ENCODE measurements at places on chromosomes 16 and 17. TPM values are rescaled to one million over a fixed set of nuclear protein-coding genes. Genes with fewer than 3 reads are reported as not detected.

DNA sequence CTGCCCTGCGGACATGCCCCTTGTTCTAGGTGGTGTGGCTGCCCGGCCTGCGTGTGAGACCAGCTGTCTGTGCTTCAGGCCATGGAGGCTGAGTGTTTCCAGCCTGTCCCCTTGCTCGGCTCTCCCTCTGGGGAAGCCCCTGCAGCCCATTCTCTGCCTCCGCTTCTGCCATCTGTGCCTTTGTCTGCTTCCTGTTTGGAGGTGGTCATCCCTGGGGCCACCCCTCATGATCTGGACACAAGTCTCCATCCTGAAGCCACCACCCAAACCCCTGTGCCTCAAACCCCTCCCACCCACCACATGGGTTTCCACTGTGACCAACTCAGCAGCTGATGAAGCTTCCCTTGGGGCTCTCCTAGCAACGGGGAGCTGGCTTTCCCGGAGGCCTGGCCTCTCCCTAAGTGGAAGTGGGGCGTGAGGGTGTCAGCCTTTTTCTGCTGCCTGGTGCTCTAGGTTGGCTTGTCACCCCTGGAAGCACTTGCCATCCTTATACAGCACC is 184.9 kb downstream of the SEC14L1 start:
- DNase-seq: no peak

Gene TEPSIN
- 13.4 TPM for total RNA-seq

DNA sequence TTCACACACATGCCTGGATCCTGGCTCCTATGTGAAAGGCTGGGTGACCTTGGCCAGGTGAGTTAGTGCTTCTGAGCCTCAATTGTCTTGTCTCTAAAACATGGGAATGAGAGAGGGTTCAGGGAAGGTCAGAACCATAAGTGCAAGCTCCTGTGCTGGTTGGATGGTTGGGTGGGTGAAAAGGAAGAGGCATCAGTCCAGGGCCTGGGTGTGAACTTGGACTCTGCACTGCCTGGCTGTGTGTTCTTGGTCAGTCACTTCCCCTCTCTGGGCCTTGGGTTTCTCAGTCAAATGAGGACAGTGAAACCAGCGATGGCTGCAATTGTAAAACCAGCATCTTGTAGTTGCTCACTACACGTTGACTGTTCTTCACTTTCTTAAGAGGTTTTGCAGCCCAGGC is 643 bp upstream of the KCNG4 start:
- no peak for DNase-seq

GRCh38 chr16:27561216-27561615 is 11.3 kb downstream of the KATNIP start:
- no peak for DNase-seq

Gene ARHGAP27
- 30.4 TPM for total RNA-seq

GRCh38 chr17:44549686-44550085 is 7.6 kb upstream of the FZD2 start:
- DNase-seq: no peak

Gene CIAO2B
- total RNA-seq: 103 TPM

Gene CCL1
- total RNA-seq: not detected

DNA sequence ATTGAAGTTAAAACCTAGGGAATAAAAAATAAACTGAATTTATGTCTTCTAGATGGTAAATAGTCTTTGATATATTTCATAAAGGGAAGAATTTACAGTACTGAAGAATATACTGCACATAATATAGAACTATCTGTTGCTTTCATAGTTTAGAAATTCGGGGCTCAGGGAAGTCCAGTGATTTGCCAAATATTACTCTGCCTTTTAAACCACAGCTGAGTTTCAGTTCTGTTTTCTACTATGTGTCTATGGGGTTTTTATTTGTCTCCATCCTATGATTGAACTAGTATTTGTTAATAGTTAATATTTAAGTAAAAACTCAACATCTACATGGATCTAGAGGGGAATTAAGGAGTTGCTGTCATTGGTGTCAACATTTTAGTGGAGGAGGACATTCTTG is 715.0 kb upstream of the CDH8 start:
- no peak for DNase-seq
